Globus pallidus (tissue), 1 donor: ENCODE measurements at places on chromosomes 2 and 18.

DNA sequence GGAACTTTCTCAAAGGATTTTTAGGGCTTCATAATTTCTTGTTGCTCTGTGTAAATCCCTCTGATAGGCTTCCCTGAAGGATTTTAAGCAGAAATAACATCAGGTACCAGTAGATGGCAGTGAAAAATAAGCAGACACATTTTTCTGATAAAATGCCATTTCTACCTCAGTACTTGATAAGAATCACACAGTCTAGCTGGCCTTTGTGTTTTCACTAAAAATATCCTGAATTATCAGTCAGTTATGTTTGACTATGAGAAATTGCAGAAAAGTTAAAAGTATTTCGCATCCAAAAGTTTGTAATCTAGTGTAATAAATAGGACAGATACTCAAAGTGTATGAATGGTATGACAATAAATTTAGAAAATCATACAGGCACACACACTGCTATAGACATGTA lies 68.7 kb downstream of the DNAJC10 start:
- DNase-seq, result peak; percentile 24

- DNase-seq, result no peak
These were observed 1.6 kb upstream of the RAB11FIP5 start for GRCh38 chr2:73114273-73114867.

- no peak for DNase-seq
These were observed 1.4 kb downstream of the RBKS start for GRCh38 chr2:27888790-27889189.

DNA sequence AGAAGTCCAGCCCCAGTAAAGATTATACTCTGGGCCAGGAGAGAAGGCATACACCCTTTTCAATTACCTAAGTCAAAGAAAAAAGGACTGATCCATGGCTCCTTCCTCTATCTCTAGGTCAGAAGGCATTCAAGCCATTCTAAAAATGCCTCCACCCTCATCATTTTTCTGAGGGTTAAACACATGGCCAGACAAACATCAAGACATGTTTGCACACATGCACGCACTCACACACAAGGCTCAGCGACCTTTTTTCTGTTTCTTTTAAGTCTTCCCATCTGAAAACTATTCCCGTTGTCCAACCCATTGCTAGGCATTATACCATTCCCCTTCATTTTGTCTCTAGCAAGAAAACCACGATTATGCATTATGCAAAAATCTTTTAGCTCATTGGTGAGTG lies 126.6 kb downstream of the EN1 start:
- DNase-seq, result no peak

- no peak for DNase-seq
These were observed 22.0 kb downstream of the CCT7 start for GRCh38 chr2:73255907-73256617.
